ENCODE measurements at places on chromosomes 13 and 19.

DNA sequence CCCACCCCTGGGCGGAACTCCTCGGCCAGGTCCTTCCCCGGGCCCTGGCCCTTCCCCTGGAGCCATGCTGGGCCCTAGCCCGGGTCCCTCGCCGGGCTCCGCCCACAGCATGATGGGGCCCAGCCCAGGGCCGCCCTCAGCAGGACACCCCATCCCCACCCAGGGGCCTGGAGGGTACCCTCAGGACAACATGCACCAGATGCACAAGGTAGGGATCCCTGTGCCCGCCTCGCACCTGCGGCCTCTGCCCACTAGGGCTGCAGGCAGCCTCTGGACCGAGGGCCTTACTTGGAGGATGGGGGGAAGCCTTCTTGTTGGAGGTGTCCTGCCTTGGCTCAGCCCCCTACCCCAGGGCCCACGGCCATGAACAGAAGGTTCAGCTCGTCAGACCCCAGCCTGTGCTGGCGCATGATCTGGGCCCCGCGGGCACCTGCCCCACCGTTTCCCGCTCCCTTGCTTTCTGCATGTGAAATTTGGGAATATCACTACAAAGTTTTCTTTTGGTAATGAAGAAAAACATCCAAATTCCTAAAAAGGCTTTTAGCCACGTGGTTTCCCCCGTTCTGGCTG is 23.4 kb downstream of the SMARCA4 start:
- no peak for DNase-seq

DNA sequence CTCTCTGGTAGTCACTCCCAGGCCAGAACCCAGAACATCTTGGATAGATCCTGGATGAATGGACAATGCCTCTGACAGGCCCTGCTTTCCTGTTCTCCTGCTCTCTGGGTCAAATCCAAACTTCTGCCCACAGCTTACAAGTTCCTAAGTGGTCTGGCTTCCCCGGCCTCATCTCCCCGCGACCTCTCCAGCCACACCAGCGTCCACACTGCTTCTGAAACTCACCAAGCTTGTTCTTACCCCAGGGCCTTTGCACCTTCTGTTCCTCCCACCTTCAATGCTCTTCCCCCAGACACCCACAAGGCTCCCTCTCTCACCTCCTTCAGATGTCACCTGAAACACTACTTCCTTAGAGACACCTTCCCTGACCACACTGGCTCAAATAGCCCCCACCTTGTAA is 3.5 kb downstream of the OLFM2 start:
- no peak for DNase-seq

DNA sequence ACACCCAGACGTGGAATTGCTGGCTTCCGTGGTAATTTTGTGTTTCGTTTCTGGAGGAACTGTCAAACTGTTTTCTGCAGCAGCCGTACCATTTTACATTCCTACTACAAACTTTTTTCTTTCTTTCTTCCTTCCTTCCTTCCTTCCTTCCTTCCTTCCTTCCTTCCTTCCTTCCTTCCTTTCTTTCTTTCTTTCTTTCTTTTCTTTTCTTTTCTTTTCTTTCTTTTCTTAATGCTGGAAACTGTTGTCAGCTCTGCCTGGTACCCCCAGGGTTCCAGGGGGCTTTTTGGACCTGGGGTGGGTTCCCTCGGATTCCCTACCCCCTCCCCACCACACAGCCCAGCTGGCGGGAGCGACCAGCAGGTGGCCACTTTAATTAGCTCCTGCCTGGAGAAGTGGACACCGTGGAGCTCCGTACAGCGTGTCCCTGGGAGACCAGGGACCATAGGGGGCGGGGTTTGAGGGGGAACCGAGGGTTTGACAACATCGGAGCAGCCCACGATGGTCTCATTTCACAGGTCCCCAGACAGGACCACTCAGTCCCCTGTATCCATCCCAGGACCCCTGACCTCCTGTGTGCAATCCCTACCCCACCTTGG is 24.4 kb downstream of the CELF5 start:
- DNase-seq, result no peak

DNA sequence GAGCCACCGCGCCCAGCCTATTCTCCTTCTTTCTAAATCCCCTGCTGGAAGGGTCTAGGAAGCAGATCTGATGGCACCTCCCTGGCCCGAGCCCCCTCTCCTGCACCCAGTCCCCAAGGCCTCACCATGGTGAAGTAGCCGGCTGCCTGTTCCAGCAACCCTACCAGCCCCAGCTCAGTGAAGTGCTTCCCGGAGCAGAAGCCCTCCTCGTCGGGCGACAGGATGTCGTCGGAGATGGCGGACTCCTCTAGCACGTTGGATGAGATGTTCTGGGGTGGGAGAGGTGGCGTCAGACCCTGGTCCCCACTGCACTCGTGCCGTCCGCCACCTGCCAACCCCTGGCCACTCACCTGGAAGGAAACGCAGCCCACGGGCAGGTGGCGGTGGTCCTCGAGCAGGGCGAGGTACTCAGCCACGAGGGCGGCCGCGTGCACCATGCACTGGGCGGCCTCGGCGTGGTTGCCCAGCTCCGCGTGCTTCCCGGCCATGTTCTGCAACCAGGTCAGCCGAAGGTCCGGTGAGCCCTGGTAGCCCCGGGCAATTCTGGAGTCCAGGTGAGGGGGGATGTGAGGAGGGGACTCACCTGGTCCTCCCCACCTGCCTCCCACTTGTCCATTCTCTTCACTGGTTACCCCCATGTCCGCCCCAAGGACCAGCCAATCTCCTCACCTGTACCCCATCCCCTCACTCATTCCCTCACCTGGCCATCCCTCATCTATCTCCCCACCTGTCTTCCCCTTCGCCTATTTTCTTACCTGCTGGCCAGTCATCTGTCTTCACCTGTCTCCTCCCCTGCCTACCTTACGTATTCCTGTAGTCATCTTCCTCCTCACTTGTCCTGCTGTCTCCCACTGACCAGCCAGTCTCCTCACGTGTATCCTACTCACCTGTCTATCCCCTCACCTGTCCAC is 11.5 kb upstream of the KANK2 start:
- no peak for DNase-seq

DNA sequence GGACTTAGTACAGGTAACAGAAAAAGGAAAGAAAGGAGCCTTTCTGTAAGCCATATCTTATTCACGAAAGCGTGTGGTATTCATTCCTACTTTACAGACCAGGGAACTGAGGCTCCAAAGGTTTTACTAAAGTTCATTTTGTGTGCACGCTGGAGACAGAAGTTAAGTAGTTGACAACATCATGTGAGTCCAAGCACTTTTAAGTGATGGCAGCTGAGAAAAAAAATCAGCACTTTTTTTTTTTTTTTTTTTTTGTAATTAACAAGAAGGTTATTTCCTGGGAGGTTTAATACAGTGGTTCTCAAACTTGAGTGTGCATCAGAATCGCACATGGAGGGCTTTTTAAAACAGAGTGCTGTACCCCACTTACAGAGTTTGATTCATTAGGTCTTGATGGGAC is 2.0 kb downstream of the DNAJC3 start:
- no peak for DNase-seq

GRCh38 chr13:70162141-70162540 is 53.9 kb upstream of the KLHL1 start:
- no peak for DNase-seq

GRCh38 chr13:92991692-92992091 is 234.9 kb upstream of the GPC6 start:
- DNase-seq, result no peak

DNA sequence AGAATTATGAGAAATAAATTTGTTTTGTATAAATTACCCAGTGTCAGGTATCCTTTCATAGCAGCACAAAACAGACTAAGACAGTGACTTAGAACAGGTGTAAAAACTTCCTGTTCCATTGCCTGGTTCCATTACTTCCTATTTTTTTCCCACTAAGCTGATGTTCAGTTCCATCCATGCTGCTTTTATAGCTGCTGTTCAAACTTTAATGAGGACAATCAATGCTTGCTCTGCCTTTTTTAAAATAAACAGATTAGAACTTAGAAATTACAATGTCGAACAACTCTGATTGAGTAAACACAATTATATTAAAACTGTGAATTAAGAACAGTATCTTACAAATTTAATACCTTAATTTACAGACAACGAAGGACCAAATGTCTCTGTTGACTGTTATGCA is 818.9 kb downstream of the OLFM4 start:
- DNase-seq, result no peak

DNA sequence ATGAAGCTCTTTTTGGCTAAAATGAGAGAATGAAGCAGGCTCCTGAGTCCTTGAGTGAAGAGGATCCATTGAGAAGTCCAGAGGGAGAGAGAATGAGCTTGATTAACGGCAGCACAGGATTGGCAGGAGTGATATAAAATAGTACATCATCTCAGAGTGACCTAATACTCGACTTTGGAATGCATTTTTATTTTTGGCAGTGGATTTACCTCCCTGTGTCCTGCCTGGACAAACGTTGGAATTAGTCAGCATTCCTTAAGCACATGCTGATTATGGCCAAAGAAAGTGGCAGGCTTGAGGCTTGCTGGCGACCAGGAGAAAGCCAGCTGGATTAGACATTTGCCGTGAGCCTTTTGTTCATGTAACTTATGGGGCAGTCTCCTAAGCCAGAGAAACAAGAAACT is 22.9 kb downstream of the LRCH1 start:
- no peak for DNase-seq

- DNase-seq, result peak; percentile 31
Measured at GRCh38 chr13:46605825-46606554, 53.0 kb downstream of the LRCH1 start.

DNA sequence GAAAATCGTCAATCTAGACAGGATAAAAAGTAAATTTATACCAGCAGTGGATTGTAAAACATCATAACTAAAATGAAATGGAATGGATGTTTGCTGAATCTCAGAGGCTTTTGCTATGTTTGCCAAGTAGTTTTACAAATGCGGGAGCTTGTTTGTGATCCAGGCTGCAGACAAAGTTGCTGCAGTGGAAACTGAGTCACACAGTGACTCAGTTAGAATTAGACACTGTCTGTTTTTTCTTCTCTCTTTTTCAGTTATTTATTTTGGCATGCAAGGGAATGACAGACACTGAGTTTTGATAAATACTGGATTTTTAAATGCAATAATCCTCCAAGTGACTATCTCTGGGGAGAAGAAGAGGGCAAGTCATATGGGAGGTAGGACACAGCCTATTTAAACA is 4.6 kb upstream of the PNMA8A start:
- DNase-seq, result no peak
